Stimulated activated CD4-positive, alpha-beta T cell treated with anti-CD3 and anti-CD28 coated beads, Interleukin-2, amount 100 ng/mL, for 48 hours (primary cell): ENCODE measurements at places on chromosomes 3 and 15.

- no peak for DNase-seq
Measured at GRCh38 chr3:119631516-119631915, 28.9 kb downstream of the POPDC2 start.

GRCh38 chr3:59006634-59007517, 42.9 kb downstream of the CFAP20DC start:
- DNase-seq: no peak

- no peak for DNase-seq
Measured at GRCh38 chr3:89340408-89340807, 233.0 kb downstream of the EPHA3 start.

DNA sequence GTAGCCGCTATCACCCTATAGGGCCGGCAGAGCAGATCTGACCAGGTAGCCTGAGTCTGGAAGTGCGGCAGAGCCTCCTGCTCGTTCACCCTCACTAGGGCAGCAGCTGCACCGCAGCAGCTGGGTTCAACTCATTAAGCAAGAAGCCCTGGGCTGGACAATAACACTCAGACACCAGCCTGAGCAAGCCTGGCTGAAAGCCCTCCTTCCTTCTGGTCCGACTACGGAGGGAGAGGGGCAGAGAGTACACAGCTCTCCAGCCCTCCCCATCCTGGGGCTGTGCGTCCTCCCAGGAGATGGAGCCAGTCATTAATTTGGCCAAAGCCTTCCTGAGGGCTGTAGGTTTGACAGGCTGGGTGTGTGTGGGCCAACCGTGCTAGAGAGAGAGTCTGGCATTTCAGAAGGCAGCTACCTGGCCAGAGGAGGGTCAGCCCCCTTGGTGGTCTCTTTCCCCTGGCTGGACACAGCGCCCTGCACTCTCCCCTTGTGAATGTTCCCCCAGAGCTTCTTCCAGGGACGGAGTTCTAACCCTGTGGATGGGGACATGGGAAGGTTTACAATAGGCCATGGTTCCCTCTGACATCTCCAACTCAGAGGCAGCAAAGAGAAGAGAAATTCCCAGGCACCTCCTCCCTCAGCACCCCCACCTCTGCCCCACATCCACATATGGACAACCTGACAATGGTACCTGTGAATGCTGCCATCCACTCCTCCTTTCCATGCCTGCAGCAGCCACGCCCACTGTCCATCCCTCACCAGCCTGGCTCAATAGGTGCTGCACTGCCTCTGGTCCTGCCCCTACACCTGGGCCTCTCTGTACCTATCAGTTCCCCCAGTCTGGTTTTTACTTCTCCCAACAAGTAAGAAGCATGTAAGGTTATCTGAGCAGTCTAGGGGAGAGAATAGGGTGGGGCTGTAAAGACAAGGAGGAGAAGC, 6.5 kb downstream of the CHRNB4 start:
- no peak for DNase-seq

- DNase-seq: no peak
Measured at GRCh38 chr3:182045736-182046135, 334.0 kb downstream of the SOX2 start.

DNA sequence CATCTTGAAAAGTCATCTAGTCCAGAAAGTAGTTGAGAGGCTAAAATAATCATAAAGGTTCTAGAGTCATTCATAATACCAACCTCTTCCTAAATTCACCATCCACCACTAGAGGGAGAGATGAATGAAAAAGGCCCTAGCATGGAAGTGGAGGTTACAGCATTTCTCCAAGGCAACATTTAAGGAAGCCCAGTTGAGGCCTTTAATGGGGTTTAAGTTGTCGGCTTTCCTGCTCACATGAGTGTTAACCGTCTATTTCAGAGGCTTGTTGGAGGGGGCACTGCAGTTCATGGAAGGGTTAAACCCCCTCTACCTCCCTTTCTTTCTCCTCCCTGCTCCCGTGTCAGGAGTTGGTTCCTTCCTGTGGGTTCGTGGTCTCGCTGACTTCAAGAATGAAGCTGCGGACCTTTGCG, 3.8 kb upstream of the SLCO3A1 start:
- DNase-seq: no peak

DNA sequence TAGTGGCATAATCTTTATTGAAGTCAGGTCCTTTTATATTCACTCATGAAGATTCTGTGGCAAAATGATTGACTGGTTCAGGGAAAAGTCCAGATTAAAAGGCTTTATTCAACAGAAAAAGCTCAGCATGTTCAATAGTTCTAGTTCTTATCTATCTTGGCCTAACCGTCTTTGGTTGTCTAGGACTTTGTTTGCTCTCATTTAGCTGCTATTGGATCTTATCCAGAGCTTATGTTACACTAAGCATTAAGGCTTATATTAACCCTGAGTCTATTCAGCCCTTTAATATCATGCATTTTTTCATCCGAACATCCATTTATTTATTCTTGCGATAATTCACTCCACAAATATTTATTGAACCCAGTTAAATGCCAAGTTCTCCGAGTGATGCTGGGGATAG, 601.0 kb upstream of the SGO1 start:
- no peak for DNase-seq

GRCh38 chr15:99452728-99453636, 112.8 kb upstream of the MEF2A start:
- no peak for DNase-seq

DNA sequence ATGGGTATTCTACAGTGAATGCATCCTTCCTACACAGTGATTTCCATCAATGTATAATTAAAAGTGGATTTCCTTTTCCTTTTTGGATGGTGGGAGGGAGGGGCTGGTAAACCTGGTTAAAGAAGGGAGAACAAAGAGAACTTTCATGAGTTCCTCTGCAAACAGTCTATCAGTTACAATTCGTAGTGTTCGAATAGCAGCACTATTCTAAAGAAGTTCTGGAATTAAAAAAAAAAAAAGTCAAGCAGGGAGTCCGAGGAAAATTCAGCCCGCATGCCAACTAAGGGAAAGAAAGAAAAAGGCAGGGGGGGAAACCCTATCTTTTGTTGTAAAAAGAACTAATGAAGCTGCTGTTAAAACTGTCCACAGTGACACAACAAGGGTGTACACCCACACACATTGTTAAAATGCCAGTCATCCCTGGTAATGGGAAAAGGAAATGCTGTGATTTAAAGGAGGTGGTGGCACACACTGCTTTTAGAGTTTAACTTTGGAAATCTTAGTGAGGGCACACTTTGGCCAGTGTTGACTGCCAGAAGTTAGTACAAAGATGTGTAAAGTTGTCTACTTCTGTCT, 521.2 kb downstream of the ZIC1 start:
- DNase-seq: no peak

GRCh38 chr3:124995460-124995994, 60.3 kb downstream of the HEG1 start:
- peak; percentile 13 for DNase-seq

GRCh38 chr15:82901114-82901805, 51.3 kb downstream of the HOMER2 start:
- DNase-seq: no peak

- DNase-seq: peak; percentile 34
Measured at GRCh38 chr3:183158551-183159006, 4.0 kb downstream of the LAMP3 start.

GRCh38 chr3:55549177-55549576, 62.1 kb upstream of the WNT5A start:
- no peak for DNase-seq

GRCh38 chr3:49703443-49703927, 14.1 kb downstream of the RNF123 start:
- DNase-seq: peak; percentile 51

DNA sequence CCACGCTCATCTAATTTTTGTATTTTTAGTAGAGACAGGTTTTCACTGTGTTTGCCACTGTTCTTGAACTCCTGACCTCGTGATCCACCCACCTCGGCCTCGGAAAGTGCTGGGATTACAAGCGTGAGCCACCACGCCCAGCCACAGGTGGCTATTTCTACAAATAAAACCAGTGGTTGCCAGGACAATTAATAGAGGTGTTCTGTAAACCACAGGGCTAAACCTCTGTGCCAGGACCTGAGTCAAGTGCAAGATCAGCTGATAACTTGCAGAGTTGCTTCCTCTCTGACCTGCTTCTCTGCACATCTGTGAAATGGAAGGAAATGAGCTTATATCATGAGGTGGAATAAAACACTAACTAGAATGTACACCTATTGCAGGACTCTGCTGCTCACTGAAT, 72.8 kb downstream of the CD200R1L start:
- DNase-seq: no peak

DNA sequence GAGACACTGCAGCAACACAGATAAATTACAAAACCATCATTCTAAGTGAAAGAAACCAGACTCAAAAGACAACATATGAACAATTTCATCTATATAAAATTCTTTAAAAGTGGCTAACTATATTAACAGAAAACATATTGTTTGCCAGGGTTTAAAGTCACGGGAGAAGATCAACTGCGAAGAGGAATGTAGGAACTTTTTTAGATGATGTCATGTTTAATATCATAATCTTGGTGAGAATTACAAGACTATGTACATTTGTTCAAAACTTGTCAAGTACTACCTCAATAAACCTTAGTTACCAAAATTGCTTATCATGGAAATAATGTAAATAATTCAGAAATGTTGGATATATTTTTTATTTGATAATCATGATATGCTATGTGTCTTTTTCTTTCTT, 395.1 kb upstream of the PLSCR5 start:
- no peak for DNase-seq

- DNase-seq: no peak
Measured at GRCh38 chr3:146343551-146343950, 92.6 kb upstream of the PLSCR4 start.

DNA sequence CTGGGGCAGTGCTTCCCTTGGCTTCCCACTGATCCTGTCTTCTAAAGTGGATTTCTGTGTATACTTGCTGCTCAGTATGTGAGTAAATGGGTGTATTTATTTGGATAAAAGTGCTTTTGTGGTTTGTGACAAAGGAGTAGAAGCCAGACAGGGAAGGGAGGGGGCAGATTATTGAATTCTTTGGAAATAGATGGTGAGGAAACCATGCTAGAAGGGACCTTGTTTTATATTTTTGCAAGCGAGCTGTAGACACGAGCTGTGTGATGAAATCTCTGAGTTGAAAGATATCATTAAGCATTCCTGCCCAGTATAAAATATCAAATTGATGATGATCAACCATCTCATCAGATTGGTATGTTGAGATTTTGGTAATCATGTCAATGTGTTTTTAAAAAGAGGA, 68.9 kb downstream of the DUT start:
- DNase-seq: no peak

- peak; percentile 57 for DNase-seq
Measured at GRCh38 chr15:78944669-78945407, at the start of gene CTSH. Gene CTSH, minus strand, starts transcription at chr15:78945046. Its CDS starts 65 bp downstream, at chr15:78944981.

GRCh38 chr15:58520464-58520863, 88.7 kb downstream of the LIPC start:
- no peak for DNase-seq

DNA sequence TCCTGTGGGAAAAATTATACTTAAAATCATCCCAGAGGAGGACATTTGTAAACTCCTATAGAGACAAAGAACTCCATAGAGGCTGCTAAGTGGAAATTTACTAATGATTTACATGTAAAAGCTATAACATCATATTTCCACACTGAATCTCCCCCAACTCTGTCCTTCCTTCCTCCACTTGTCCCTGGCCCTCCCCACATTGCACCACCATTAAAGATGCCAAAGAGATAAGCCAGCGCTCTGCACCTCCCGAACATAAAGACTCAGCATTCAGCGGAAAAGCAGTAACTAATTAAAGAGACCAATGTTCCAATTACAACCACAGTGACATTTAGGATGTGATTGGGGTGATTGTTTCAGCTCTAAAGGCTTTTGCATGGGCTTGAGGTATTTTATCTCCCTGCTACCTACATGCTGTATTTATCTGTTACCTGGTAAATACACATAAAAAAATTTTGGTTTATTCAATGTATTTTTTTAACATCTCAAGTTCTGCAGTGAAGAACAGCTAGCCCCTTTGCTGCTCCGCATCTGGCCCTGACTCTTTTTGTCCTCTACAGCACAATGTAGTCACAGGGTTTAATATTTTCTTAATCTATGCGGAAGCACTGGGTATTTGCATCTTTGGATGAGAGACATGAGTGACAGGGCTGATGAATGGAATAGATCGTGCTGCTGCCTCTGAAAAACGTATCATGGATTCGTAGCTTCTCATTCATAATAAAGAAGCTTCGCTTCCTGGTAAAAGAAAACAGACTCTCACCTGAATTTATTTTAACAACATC, 35.3 kb upstream of the B3GNT5 start:
- DNase-seq: no peak

GRCh38 chr15:33675246-33675645, 293.1 kb upstream of the CHRM5 start:
- no peak for DNase-seq

GRCh38 chr15:85547386-85547785, 167.0 kb downstream of the AKAP13 start:
- DNase-seq: no peak

DNA sequence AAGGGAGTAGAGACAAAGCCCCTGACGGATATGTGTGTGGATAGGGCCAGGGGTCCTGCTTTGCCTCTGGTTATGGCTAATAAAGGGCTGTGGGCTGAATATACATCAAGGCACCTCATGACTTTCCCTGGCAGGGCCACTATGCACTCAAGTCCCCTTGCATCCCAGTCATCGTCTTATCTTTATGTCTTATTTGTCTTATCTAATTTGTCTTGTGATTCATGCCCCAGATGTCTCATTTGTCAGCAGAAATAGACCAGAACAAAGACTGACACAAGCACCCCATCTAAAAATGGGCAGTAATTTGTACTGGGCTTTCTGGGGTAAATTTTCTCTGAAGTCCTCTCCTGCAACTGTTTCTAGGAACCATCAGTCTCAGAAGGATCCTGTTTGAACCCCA, 68.6 kb downstream of the ITGA11 start:
- no peak for DNase-seq

GRCh38 chr15:49622561-49622960, 1.7 kb downstream of the DTWD1 start:
- DNase-seq: no peak

GRCh38 chr3:149575961-149576564, 81.8 kb downstream of the WWTR1 start:
- DNase-seq: no peak

DNA sequence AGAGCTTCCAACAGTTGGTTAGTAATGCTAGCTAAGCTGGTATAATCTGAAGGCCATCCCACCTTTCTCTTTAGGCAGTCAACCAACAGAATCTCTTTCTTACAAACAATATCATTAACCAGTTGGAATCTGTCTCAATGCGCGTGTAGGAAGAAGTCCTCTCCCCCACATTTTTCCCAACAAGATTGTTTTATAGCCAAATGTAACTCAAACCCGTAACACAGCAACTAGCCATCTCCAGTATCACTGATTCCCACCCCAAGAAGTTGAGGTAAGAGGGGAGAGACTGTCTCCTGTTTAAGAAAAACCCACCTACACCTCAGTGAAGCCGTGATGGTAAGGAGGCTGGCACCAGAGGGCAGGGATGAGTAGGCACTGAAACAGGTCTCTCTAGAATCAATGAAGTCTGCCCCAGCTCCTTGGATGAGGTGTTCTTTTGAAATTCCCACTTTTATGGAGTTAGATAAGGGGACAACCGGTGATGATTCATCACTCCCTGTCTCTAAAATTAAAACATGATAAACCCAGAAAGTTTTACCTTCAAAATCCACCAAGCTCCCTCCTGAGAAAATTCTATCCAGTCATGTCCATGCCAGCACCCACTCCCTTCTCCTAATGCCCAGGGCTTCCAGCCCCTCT, 30.9 kb downstream of the CDC25A start:
- no peak for DNase-seq

GRCh38 chr3:82423268-82424030, 662.0 kb upstream of the GBE1 start:
- no peak for DNase-seq
